Activated T-helper 2 cell treated with anti-CD3 and anti-CD28 coated beads, Interferon-gamma antibody, Interleukin-2, Interleukin-4, amounts not matched to agents 10 μg/mL and 5 μg/mL and 100 μg/mL, durations not matched to agents 14 hours and 24 hours and 36 hours (primary cell): ENCODE measurements at places on chromosomes 6 and 20. TPM values are rescaled to one million over a fixed set of nuclear protein-coding genes. Genes with fewer than 3 reads are reported as not detected.

Gene LY6G5C
- total RNA-seq, result 4.6 and 4.8 TPM in 2 replicates

Gene IL17A
- 0.18 TPM in 1 of 2 replicates, not detected in the other for total RNA-seq

Gene GPX5
- not detected in 2 replicates for total RNA-seq

Gene MTHFD1L
- 92.2 and 93.4 TPM in 2 replicates for total RNA-seq

Gene FLOT1
- 201 and 214 TPM in 2 replicates for total RNA-seq

Gene ABCC10
- total RNA-seq, result 45.6 and 46.7 TPM in 2 replicates

Gene HAO1
- not detected in 2 replicates for total RNA-seq

Gene ULBP3
- total RNA-seq, result 0.52 and 0.53 TPM in 2 replicates

Gene KCNK16
- not detected in 2 replicates for total RNA-seq

Gene OR2B6
- not detected in 2 replicates for total RNA-seq

Gene ANGPT4
- total RNA-seq, result not detected in 2 replicates

Gene TP53TG5
- total RNA-seq, result not detected in 2 replicates

Gene NRN1
- total RNA-seq, result 0.71 and 0.75 TPM in 2 replicates

Gene C6orf52
- total RNA-seq, result 1.7 and 2.4 TPM in 2 replicates

Gene MEI4
- total RNA-seq, result not detected in 2 replicates

Gene LSM2
- 130 TPM in 2 replicates for total RNA-seq

Gene TCF15
- not detected in 2 replicates for total RNA-seq

Gene APOBEC2
- not detected in 2 replicates for total RNA-seq

Gene RGS17
- total RNA-seq, result not detected in 2 replicates

Gene IFT52
- 17.7 and 19.0 TPM in 2 replicates for total RNA-seq

Gene TBC1D20
- total RNA-seq, result 30.1 and 31.5 TPM in 2 replicates

Gene PLN
- total RNA-seq, result not detected in 2 replicates
